ENCODE measurements at places on chromosomes 16 and 17.
A peak's percentile ranks its signal among the peaks of the same experiment; 100 is the strongest.

- DNase-seq, result no peak
Observed at GRCh38 chr16:1276580-1276878, 20.7 kb downstream of the TPSD1 start.

DNA sequence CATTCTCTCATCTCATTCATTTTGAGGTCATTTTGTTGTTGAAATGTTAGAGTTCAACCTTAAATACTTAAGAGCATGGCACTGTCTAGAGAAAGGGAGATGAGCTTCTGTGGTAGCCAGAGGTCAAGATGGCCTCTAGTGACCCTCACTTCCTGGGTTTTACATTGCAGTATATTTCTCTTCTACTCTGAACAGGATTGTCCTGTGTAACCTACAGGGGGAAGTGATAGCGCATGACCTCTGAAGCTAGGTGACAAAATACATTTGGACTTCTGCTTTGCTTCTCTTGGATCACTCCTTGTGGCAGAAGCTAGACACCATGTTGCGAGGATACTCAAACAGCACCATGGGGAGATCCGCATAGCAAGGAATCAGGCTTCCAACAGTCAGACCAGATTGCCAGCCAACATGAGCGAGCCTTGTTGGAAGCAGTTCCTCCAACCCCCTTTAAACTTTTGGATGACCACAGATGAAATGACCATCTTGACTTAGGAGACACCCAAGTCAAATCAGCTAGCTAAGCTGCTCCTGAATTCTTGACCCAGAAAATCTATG, 748.4 kb downstream of the MAF start:
- no peak for DNase-seq

GRCh38 chr16:8481810-8482209, 108.5 kb downstream of the TMEM114 start:
- no peak for DNase-seq

GRCh38 chr17:15920758-15921239, 24.1 kb upstream of the ADORA2B start:
- DNase-seq, result peak; percentile 91

DNA sequence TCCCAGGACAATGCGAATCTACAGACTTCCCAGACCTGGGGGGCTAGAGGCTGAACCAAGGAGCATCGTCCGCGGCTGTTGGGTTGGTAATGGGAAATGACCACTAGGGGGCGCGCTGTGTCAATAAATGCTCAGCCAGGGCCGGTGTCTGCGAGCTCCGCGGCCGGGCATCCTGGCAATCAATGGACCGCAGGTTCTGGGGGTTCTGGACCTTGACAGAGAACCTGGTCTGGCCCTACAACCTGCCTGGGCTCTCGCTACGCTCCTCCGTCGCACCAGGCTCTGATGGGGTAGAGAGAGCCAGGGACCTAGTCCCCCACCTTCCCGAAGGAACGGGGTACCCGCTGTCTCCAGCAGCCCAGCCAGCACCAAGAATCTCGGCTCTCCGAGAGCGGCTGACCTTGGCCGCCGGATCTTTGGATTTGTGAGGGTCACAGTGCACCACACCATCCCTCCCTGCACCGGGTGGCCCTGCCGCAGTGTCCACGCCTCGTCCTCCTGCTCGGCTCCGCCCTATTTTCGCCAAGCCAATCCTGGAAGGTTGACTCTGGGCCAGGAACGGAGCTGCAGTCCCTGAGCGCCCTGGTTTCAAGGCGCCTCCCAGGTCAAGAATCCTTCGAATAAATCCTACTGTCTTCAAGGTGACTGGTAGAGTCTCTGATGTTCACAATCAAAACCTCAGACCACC, 20.4 kb upstream of the BEAN1 start:
- peak; percentile 31 for DNase-seq

- no peak for DNase-seq
Observed at GRCh38 chr16:87425941-87426340, 33.8 kb downstream of the MAP1LC3B start.

GRCh38 chr17:18248811-18249210, 9.7 kb downstream of the FLII start:
- no peak for DNase-seq

- DNase-seq, result no peak
Observed at GRCh38 chr17:42221886-42222745, 27.8 kb upstream of the GHDC start.

DNA sequence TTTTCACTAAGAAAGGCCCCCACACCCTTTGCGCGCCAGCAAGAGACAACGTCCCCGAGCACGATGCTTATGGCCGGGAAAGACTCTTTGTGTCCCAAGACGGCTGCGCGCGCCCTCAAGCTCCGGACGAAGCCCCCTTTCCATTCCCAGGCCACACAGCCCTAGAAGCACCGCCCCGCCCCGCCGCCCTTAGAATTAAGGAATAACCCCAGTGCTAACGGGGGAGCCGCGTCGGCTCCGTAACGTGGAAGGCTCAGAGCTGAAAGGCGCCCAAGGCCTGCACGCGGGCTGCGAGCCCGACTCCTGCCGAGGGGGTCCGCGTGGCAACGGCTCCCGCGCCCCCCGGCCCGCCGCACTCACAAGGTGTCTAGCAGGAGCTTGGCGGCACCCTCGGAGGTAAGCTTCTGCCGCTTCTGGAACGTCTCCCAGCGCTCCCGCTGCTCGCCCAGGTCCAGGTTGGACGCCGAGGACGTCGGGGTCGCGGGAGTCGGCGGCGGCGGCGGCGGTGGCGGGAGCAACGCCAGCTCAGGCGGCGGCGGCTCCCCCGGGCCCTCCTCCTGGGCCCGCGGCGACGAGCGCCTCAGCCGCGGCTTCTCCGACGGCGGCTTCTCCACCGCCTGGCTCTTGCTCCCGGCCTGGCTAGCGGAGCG, 477 bp downstream of the CENPV start:
- DNase-seq, result no peak

DNA sequence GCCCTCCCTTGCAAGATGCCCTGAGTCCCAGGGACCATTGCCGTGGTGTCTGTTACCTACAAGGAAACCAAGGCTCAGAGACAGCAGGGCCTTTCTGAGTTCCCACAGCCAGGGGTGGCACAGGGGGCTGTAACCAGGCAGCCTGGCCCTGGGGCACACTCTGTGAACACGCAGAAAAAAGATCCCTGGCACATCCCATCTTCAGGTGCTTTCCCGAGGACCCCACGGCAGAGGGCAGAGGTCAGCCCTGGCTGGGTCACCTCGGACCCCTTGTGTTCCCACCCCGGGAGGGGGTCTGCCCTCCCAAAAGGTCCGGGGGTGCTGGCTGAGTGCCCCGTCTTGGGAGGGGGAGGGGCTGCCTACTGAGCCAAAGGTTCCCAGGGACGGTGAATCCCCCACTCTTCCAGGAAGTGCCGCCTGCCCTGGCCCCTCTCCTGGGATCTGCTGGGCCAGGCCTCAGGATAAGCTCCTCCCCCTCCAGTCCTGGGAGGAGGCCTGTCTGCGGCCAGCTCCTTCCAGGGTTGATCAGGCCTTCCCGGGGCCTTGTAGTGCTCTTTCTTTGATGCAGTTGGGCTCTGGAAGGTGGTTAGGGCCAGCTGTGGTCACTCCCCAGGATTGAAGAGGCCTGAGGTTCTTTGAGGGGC, 8.1 kb downstream of the GLIS2 start:
- no peak for DNase-seq

GRCh38 chr16:75836347-75837010, 110.2 kb upstream of the CPHXL start:
- no peak for DNase-seq

DNA sequence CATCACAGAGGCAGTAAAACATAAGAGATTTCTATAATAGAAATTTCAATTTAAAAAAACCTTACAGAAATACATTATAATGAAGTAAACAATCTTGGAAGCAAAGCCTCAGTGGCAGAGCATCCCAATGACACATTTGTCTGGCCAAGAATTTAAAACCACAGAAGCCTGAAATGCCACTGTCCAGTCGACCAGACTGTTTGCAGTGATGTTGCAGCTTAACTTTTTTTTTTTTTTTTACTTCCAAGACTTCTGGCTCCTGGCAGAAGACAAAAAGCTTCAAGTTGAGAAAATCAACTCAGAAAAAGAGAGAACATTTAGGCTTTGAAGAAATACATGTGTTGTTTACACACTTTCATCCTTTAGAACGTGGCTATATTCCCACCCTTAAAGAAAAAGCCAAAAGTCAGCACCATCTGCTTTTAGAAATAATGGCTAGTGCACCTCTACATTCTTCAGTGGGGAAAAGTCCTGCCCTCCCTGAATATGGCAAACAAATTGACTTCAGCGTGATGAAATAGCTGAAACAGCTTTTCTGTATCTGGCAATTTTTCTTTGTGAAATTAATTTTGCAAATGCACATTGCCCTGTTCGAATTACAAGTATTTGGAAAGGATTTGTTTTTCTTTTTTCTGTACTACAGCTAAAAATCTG, 205.5 kb upstream of the MON1B start:
- DNase-seq, result no peak

- no peak for DNase-seq
Observed at GRCh38 chr16:4385066-4385788, 13.6 kb downstream of the VASN start.

GRCh38 chr17:51848451-51848850, 310.1 kb downstream of the CA10 start:
- DNase-seq, result no peak

- no peak for DNase-seq
Observed at GRCh38 chr17:77886387-77886728, 72.1 kb upstream of the TNRC6C start.

- no peak for DNase-seq
Observed at GRCh38 chr17:33179151-33179550, 113.9 kb downstream of the ASIC2 start.

- no peak for DNase-seq
Observed at GRCh38 chr16:2955779-2956578, 8.1 kb upstream of the KREMEN2 start.

DNA sequence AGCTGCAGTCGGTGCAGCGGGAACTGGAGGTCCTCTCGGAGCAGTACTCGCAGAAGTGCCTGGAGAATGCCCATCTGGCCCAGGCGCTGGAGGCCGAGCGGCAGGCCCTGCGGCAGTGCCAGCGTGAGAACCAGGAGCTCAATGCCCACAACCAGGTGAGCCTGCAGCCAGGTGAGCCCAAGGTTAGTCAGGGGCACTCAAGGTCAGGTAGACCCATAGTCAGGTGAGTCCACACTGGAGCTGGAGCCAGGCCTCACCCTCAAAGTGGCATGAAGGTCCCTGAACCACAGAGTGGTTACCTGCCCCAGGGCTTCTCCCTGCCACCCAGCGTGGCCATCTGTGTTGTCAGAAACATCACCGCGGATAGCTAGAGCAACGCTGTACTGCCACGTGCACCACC, 32.2 kb downstream of the PLD6 start:
- DNase-seq, result no peak

- no peak for DNase-seq
Observed at GRCh38 chr17:75124041-75124818, 7.3 kb downstream of the NT5C start.

DNA sequence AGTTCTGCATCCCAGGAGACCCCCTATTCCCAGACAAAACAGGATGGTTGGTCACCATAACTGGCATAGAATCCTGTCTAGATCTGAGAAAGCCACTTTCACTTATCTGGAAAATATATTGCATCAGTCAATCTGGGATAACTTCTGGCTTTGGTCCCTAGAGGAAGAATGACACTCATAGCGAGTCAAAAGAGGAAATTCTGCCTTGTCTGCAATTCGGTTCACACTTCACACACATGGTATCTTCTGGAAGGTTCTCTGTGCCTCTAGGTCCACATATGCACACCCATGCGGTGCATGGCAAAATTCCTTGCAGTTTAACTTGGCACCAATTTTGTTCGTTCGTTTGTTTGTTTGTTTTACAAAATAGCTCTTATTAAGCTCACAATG, 49.2 kb upstream of the WSCD1 start:
- DNase-seq, result no peak
